NCI-H1930 (cell line): ENCODE measurements at places on chromosomes 16 and 17.

DNA sequence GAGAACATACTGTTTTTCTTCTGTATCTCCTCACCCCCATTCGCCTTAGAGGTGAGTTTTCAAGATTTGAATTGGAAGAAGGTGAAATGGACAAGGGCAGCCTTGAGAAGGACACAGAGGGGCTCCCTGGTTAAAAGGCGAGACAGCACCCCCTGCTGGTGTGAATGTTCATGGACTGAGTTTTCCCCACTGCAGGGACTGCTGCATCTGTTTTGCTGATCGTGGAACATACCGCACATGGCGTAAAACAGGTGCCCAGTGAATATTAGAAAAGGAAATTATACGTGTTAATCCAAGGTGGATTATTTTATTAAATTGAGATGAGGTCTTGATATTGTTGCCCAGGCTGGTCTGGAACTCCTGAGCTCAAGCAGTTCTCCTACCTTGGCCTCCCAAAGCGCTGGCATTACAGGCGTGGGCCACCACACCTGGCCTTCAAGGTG is 54.5 kb downstream of the NDE1 start:
- DNase-seq, result no peak

GRCh38 chr17:74210191-74211140 is 2.9 kb upstream of the TTYH2 start:
- DNase-seq, result peak; percentile 38

DNA sequence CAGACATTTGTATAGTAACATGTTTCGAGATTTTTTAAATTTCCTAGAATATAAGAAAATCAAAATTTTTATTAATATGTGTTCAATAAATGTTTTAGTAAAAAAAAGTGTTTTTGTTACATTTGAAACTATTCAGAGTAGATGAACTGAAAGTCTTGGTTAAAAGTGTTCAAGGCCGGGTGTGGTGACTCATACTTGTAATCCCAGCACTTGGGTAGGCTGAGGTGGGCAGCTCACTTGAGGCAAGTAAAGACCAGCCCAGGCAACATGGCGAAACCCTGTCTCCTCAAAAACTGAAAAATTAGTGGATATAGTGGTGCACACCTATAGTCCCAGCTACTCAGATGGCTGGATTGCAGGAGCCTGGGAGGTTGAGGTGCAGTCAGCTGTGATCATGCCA is 16.8 kb upstream of the PHKG2 start:
- DNase-seq, result no peak

- DNase-seq, result peak; percentile 63
Measured at GRCh38 chr17:39164675-39165143, 1.3 kb downstream of the ARL5C start.
